Stimulated activated CD8-positive, alpha-beta memory T cell treated with anti-CD3 and anti-CD28 coated beads, Interleukin-15, amount 100 ng/mL, for 4 hours (primary cell): ENCODE measurements at places on chromosomes 6 and 20.

DNA sequence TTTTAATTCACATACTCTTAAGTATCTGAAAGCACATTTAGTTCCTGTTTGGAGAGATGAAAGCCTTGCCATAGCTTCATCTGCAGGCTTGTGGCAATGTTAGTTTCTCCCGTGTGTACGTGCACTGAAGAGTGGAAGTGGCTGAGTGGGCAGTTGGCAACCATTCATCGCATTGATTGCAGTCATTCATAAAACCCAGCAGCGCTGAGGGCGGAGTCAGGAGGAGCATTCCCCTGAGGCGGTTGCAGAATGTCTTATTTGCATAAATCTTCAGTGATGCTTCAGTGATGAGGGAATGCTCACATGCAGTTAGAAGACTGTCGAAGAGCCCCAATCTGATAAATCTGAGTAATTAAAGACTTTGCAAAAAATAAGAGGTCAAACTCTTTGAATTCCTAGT, 79.1 kb downstream of the RIMS1 start:
- DNase-seq: no peak

DNA sequence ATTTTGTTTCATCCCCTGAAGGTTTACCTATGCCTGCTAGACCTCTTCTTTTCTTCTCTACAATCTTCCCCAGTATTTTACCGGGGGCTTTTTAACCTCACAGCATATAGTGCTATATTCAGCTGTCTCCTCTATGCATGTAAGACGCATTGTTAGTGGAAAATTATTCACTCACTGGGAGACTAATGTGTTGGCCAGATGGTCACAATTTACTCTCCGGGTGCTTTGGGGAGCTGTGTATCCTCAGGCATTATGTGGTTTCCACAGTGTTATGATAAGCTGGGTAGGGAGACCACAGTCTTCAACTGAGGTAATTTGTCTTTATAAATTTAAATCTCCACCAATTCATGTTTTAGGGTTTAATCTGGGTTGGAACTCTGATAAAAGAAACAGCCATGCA, 553.8 kb upstream of the PTCHD4 start:
- DNase-seq: no peak

DNA sequence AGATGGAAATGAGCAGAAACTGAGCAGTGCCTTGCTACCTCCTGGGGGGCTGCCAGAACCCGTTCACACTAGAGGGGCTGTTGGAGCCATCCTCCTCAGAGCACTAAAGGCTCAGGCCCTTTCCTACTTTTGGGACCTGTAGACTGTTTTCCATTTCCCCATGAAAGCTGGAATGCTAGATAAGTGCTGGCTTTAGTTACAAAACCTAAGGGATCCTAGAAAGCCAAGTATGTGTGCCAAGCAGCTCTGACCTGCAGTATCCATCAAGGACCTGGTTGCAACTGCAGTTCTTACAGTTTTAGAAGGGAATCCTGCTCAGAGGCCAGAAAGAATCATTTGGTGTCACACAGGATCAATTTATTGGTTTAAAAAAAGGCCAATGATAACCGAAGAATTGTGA, 176.7 kb upstream of the COL21A1 start:
- no peak for DNase-seq

DNA sequence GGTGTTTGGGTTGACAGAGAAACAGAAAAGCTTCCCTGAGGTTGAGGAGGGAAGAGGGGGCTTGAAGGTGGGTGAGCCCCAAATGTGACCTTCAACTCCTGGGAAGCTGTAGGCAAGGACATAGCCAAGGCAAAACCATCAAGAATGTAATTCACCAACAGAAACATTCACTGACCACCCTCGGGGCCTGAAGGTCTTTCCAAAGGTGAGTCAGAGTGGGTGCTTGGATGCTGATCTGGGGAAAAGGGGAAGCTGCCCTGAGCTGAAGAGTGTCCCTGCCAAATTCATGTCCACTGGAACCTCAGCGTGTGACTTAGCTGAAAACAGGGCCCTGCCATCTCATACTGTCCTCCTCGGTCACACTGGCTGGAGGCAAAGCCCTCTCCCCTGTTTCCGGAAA, 234.2 kb upstream of the SULF2 start:
- DNase-seq: no peak

- no peak for DNase-seq
Observed at GRCh38 chr20:51583073-51583472, 40.6 kb upstream of the NFATC2 start.

- no peak for DNase-seq
Observed at GRCh38 chr6:33812669-33813068, 8.9 kb upstream of the MLN start.

- no peak for DNase-seq
Observed at GRCh38 chr6:52671676-52672075, 763 bp downstream of the TMEM14A start.

DNA sequence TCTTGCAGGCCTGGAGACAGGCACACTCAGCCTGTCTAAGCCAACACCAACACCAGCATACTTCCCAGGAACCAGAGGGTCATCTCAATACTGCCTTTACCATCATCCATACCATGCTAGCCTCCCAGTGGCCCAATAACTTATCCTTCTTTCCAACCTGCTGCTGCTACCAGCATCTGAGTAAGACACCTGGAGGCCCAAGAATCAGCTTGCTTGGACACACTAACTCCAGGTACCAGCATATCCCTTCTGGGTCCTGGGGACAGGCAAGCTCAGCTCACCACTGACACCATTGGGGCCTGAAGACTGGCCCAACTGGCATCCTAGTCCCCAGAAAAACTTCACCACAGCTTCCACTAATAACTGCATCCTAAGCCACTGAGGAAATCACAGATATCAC, 205.3 kb downstream of the CD109 start:
- no peak for DNase-seq

- no peak for DNase-seq
Observed at GRCh38 chr20:57281900-57282299, 15.5 kb upstream of the BMP7 start.

GRCh38 chr6:132192631-132193030, 208.6 kb downstream of the MOXD1 start:
- DNase-seq: no peak

DNA sequence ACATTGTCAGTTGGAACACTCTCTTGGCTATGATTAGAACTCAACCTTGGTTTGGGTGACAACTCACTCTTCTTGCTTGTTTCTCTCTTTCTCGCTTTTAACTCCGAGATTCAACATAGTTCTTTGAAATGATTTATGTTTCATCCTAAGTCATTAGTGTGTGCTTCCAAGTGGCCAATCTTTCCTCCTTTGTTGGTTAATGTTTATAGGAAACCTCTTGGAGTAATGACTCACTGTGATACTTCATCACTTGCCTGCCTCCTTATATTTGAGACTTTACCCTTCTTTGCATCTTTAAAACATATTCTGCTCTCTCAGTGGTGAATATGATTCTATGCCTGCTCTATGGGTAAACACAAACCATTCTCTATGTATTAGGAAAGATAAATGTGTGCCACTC, 279.7 kb upstream of the FLRT3 start:
- no peak for DNase-seq

- DNase-seq: no peak
Observed at GRCh38 chr6:70694371-70694770, 26.7 kb downstream of the SMAP1 start.

GRCh38 chr6:136551103-136551502, 881 bp upstream of the MAP7 start:
- no peak for DNase-seq
